NCI-H524 treated with DMSO at 0.1 percent for 48 hours (cell line): ENCODE measurements at places on chromosomes 5 and 9.

- DNase-seq, result no peak
Observed at GRCh38 chr9:137176302-137177182, 4.7 kb upstream of the TMEM210 start.

DNA sequence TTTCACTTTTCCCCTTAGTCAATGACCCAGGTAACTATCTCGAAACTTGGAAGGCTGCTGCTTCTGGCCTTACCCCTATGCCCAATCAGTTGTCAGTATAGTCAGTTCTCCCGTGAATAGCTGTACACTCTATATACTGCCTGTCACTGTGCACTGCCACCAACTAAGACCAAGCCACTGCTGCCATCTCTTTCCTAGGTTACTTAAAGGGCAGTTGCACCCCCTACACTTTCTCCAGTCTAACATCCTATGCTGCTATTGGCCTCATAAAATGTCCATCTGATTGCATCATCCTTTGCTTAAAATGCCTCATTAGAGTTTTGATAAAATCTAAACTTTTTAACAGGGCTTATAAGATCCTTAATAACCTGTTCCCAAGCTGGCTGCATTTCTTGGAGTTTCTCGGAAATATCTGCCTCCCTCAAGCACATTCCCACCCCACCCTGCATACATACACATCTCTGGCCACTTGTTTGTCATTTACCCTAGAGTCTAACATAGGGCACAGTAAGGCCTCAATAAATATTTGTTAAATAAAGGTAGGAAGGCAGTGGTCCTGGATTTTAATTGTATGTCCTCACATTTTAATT lies 32.8 kb upstream of the TNFAIP8 start:
- DNase-seq, result no peak

DNA sequence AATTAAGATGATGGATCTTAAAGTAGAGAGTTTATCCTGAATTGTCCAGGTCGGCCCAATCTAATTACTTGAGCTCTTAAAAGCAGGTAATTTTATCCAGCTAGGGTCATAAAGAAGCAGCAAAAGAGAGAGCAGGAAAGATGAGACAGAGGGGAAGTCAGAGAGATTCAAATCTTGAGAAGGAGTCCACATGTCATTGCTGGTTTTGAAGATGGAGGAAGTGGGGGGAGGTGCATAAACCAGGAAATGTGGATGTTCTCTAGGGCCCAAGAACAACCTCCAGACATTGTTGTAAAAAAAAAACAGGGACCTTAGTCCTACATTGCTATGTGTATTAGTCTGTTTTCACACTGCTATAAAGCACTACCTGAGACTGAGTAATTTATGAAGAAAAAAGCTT lies 66.4 kb downstream of the SLCO4C1 start:
- no peak for DNase-seq

DNA sequence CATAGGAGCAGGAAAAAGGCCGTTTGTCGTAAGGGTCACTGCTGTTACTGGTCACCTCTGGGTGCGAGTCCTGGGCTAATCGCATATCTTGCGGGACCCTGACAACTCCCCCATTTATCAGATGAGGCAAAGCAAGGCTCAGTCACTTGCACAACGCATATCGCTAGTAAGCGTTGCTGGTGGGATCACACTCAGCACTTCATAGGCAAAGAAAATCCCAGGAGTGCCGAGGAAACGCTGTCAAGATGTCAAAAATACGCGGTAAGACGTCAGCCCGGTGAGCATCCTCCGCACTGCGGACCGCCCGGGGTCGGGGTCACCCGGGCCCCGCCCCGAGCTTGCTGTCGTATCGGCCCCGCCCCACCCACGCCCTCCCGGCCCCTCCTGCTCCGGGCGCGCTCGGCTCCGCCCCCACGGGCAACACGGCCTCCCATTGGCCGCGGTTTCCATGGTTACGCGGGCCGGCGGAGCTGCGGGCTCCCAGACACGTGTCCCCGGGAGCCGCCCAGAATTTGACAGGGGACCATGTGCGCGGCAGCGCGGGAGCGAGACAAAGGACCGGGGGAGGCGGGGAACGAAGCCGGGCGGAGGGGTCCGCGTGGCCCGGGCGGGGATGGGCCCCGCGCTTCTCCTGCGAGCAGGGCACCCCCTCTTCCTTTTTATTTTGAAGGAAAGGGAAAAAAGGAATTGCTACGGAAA lies 80.2 kb upstream of the IER5L start:
- peak; percentile 41 for DNase-seq

GRCh38 chr9:69918322-69918721 lies 97.7 kb downstream of the CFAP95 start:
- DNase-seq, result no peak

DNA sequence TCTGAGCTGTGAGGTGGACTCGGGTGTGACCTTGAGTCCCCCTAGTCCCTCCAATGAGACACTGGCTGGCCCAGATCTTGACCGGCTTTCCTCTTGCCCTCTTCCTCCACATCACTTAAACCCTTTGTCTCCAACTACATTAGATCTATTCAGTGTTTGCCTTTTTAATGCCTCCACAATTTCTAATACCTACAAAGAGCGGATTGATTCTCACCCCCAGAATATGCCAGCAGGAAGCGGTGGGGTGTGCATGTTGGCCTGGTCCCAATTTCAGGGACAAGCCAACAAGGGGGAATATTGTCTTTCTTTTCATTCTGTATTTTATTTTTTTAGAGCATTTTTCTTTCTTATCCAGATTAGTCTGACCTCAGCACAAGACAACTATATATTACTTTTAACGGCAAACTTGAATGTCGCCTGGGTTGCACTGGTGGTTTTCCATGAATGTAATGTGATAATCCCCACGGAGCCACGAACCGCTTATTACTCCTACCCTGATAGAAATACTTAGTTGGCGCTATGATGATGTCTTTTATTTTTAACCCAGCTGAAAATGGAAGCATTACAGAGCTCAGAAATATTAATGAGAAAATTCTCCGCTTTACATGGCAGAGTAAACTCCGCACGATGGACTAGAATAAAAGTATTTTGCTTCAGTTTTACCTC lies 68.5 kb upstream of the MYO10 start:
- no peak for DNase-seq

DNA sequence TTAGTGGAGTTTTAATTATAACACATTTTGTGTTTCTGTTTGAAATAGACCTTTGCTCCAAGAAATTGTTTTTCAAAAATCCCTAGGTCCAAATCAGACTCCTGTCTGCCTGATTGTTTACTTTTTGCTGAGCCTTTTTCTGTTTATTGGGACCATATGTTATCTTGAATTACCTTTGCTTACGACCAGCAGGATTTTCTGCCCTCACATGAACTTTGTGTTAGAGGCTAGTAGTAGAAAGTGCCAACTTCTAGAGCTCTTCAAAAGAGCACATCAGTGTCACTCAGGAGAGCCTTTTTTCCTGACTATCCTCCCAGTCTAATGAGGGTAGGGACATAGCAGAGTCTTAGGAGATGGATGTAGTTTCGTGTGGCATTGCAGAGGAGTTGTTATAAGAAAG lies 10.2 kb downstream of the RECK start:
- no peak for DNase-seq

DNA sequence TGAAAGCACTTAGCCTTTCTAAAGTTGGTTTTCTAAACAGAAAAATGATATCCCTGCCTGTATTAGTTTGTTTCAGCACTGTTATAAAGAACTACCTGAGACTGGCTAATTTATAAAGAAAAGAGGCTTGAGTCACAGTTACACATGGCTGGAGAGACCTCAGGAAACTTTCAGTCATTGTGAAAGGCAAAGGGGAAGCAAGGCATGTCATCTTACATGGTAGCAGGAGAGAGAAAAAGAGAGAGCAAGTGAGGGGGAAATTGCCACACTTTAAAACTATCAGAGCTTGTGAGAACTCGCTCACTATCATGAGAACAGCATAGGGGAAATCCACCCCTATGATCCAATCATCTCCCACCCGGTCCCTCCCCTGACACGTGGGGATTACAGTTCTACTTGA lies 64.9 kb downstream of the FAM170A start:
- no peak for DNase-seq

- no peak for DNase-seq
Observed at GRCh38 chr5:73728493-73729273, 102.7 kb downstream of the ARHGEF28 start.

GRCh38 chr5:93915142-93915553 lies 173.7 kb upstream of the POU5F2 start:
- peak; percentile 9 for DNase-seq

- DNase-seq, result no peak
Observed at GRCh38 chr5:55073211-55073610, 29.2 kb upstream of the GZMA start.

GRCh38 chr9:7478646-7479045 lies 320.9 kb downstream of the DMAC1 start:
- DNase-seq, result peak; percentile 14
